ENCODE measurements at places on chromosomes 2 and 18.

DNA sequence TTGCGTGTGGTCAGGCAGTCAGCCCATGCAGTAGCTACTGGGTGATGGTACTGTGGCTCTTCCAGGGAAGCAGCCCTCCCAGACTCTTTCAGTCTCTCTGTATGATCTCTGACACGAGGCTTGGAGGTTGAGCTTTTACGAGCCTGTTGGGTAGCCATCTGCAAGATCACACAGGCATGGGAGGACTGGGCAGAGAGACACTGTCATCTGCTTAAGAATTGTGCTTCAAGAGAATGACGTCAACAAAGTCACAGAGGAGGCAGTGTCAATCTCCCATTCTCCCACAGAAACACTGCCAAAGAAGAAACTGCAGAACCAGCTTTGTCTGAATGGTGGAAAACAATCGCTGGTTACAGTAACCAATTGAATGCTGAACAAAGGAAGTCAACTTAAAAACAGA lies 78.4 kb upstream of the MC2R start:
- no peak for DNase-seq

DNA sequence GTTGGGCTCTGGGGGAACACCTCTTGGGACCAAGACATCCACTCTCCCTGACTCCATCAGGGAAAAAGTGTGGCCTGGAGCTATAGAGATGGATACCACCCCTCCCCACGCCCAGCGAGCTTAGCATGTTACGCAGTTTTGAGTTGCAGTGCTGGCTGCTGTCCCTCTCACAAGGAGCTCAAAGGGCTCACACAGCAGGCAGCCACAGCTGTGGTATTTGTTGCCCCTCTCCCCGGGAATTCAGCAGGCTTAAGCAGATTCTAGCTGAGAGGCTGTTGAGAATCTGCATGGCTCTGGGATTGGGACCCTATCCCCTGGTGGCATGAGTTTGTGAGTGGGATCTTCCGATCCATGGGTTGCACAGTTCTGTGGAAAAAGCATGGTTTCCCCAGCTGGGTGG lies 673.1 kb upstream of the FSHR start:
- no peak for DNase-seq

DNA sequence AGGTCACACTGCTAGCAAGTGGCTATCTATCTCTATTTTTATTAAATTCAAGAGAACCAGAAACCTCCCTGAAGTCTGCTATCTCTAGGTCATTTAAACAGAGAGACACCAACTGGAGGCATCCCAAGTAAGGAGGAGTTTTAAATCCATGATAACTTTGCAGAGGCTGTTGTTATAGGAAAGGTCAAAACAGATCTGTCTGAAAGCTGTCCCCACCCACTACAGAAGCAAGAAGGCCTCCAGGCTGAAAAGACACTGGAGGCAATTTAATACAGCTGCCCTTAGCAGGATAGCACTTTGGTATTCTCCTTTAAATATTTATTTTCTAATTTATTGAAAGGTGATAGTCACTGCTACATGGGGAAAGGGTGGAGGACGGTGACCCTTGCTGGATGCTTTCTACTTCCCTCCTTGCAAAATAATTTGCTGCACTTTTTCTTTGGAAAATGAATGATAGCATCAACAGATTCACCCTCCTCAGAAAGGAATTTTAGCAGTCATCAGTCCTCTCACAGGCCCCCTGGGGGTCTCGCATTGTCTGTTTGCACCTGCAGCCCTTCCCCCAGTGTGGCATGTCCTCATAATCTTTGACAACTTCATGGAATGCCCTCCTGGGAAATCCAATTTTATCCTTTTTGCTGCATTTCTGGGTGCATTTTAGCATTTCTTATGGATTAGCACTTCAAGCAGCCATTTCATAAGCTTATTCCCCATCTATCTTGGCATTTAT lies 429.5 kb upstream of the TNP1 start:
- no peak for DNase-seq

- no peak for DNase-seq
These were observed 750 bp upstream of the RMP24 start for GRCh38 chr18:35971661-35972196.

DNA sequence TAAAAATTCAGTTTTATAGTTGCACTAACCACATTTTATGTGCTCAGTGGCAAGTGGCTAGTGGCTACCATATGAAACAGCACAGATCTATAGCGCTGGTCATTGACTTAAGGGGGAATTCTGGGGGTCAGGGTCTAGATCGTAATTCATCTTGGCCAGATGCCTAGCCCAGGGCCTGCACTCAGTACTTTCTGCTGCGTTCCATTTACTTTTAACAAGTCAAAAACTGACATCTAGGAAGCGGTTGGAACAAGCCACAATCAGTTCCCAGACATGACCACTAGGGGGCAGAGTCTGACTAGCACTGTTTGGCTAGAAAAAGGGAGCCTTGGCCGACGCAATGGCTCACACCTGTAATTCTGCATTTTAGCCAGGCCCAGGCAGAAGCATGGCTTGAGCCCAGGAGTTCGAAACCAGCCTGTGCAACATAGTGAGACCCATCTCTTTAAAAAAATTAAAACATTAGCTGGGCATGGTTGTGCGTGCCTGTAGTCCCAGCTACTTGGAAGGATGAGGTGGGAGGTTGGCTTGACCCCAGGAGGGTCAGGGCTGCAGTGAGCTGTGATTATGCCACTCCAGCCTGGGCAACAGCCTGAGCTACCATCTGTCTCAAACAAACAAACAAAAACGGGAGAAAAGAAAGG lies 9.0 kb upstream of the TMBIM1 start:
- DNase-seq, result peak; percentile 73

- peak; percentile 47 for DNase-seq
These were observed 21.0 kb downstream of the INPP4A start for GRCh38 chr2:98465456-98466226.

DNA sequence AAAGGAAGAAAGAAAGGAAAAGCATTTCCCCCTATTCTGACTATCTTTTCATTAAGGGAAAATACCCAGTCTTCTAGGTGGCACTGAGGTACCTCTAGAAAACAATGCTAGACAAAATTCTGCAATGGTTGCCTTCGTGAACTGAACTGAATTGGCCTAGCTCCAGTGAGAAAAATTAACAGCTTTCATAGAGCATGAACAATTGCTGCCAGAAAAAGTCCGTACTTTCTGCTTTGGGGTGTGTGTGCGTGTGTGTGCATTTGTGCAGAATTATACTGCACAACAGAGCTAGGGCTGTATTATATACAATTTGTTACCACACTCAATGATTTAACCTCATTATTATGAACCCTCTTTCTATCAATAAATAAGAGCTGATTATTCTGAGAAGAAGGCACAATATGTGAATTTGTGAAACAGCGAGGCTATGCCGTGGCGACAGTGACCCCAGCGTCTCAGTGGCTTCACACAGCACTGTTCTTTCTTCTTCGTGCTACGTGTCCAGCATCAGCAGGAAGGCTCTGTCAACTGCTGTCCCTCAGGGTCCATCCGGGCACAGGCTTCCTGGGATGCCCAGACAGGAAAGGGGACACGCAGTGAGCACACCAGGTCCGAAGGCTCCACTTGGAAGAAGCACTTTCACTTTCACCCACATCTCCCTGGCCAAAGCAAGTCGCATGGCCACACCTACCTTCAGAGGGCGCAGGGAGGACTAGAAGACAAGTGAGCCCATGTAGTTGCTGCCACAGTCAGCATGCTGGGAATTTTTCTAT lies 47.5 kb downstream of the PTGR3 start:
- DNase-seq, result no peak
